Left ventricle myocardium inferior (tissue), 1 donor: ENCODE measurements at places on chromosomes 6 and 20. TPM values are rescaled to one million over a fixed set of nuclear protein-coding genes. Genes with fewer than 3 reads are reported as not detected.

DNA sequence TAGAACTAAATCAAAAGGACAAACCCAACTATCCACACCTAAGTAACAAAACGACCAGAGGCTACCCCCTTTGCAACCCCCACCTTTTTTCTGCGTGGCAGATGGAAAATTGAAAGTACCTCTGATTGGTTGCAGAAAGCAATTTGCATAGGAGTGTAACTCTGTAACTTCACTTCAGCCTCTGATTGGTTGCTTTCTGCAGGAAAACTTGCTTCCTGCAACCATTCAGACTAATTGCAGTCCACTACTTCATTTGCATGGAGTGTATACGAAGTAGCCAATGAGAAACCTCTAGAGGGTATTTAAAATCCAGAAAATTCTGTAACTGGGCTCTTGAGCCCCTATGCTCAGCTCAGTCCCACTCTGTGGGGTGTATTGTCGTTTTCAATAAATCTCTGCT, 129.1 kb upstream of the OLIG3 start:
- no peaks in the 10 kb centered on the region for H3K4me1 ChIP-seq
- H3K27me3 ChIP-seq = peaks cover 53% of the 10 kb centered on the region
- no peaks in the 10 kb centered on the region for H3K36me3 ChIP-seq
- no peak overlapping the region for H3K27ac ChIP-seq
- no peak overlapping the region for H3K4me3 ChIP-seq
- no peak for DNase-seq

DNA sequence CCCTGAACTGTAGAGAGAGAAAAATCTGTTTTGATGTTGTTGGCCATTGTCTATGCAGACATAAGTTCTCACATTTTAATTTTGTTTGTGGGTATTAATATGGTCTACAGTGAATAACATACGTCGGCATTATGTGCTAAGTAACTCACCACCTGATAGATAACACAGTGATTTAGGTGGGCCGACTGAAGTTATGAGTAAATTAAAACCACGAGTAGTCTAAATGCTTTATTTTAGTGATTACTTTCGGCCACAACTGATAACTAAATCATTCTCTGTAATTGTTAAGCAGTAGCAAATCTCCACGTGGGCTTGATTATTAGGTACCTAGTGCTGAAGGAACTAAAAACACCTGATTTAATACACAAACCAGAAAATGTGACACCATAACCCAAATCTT, 1.1 kb downstream of the DOP1A start:
- no peaks in the 10 kb centered on the region for H3K36me3 ChIP-seq
- H3K27me3 ChIP-seq = no peaks in the 10 kb centered on the region
- H3K4me3 ChIP-seq = peak overlapping the region; percentile 80

DNA sequence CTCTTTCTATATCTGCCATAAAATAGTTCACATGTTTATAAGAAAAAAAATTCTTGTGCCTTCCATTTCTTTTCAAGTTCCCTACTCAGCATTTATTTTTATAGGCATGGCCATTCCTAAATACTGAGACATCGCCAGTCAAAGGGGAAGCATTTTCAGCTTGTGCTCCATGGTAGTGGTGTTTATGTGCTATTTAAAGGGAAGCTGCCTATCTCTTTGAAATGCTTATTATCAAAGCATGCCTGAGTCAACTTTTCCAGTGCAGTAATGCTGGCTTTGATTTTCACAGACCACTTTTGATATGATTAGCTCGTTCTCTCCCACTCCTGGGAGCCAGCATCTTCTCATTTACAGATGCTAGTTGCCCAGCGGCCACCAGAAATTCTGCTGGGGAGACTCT, 124.1 kb upstream of the RIN2 start:
- no peak overlapping the region for H3K27ac ChIP-seq
- H3K27me3 ChIP-seq = peaks cover 3% of the 10 kb centered on the region
- DNase-seq = no peak
- H3K36me3 ChIP-seq = no peaks in the 10 kb centered on the region
- H3K4me3 ChIP-seq = no peak overlapping the region

GRCh38 chr6:25448965-25449538, 169.9 kb downstream of the CARMIL1 start:
- peaks cover 4% of the 10 kb centered on the region for H3K36me3 ChIP-seq
- DNase-seq = no peak
- H3K27ac ChIP-seq = no peak overlapping the region

Gene HLA-DPA1
- total RNA-seq = 28.8 TPM
